Inflammatory macrophage (primary cell): ENCODE measurements at places on chromosomes 3 and 15.

- no peak for DNase-seq
Measured at GRCh38 chr3:34882764-34883163, 756.6 kb upstream of the ARPP21 start.

- peak; percentile 91 for DNase-seq
Measured at GRCh38 chr3:194871864-194872668, 186.4 kb downstream of the FAM43A start.

- DNase-seq = no peak
Measured at GRCh38 chr15:63595065-63595464, 2.1 kb upstream of the FBXL22 start.

DNA sequence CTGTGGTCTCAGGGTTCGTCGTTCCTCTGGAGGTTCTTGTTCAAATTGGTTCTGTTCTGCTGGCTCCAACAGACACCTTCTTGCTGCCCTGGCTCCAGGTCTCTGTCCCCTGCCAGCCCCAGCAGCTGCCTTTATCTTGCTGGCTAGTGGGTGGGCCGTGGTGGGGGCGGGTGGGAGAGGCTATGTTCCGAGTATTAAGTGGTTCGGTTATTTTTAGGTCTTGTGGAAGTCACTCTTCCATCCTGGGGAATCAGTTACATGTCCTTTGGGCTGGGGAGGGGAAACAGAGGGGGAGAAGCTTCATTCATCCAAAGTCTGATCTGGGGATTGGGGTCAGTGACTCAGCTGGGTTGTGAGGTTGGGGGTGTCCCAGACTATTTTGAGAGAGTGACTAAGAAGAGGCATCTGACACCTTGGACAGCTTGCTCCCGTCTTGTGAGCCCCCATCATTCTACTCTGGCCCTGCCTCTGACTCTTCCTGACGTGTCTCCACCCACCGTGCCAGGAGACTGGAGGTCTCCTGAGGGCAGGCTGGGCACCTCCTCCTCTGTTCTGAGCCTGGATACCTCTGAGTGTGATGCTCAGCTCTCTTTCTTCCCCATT is at the start of gene XIRP1:
TSS of gene XIRP1 (minus strand) at position 106 of the 603 bp plus-strand sequence. CDS start 3,150 bp downstream, outside the sequence.
- no peak for DNase-seq

DNA sequence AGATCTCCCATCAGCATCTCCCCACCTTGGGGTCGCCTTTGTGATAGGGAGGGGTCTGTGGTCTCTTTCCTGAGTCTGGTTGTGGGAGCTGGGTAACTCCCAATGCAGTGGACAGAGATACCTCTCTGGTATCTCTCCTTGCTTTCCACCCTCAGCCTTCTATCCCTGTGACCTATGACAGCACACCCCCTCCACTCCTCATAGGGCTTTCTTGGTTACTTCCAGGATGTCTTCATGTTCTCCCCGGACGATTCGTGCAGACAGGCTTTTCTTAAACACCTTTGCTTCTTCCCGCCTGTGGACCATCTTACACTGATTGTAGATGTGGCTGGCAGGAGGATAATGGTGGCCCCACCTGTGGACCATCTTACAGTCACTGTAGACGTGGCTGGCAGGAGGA is 14.2 kb upstream of the NRROS start:
- DNase-seq = no peak

DNA sequence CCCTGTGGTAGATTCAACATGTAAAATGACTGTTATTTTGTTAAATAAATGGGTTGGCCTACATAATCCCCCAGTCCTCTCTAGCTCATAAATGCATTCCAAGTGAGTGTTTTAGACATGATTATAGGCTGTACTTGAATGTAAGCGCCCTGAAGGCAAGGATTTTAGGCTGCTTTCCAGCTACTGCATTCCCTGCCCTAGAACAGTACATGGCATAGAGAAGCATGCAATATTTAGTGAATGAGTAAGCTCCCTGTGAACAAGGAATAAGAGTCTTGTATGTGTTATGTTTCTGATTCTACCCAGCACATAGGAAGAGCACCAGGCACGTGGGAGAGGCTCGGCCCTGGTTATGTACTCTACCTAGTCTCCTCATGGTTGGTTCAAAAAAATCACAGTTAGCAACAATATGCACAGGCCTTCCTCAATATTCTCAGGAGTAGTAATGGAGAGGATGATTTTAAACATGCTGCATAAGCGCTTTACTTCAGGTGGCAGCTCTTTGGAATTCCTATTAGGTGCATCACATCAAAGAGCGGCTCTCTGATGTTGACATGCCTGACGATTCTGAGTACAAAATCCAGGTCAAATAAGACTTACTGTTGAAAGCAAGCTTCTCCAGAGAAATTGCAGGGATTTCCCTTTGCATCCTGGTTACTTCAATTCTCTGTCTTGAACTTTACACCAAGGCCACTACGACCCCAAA is 456.6 kb downstream of the MAGI1 start:
- no peak for DNase-seq

DNA sequence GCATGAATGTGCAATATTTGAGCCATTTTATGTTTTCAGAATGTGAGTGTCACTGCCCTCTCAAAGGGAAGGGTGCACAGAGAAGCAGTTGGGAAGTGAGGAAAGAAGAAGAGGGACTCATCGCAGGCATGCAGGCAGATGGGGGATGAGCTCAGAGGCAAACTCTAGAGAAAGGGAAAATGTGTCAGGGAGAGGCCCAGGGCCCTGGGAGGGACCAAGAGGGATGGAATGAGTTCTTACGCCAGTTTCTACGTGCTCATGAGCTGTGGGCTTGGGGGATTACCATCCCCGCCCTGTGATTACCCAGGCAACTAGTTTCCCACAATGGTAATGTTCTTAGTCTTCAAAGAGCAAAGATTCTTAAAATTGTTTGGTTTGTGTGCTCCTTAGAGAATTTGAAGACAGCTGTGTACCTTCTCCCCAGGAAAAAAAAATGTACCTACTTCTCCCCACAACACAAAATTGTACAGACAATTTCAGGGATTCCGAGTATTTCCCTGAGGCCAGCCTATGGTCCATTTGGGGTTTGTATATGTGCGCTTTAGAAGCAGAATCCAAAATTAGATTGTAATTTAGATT is 17.8 kb downstream of the GCSAM start:
- DNase-seq = no peak
